ENCODE measurements at places on chromosomes 5 and 9.

GRCh38 chr5:172959824-172960799 lies 888 bp downstream of the RPL26L1 start:
- no peak for DNase-seq

DNA sequence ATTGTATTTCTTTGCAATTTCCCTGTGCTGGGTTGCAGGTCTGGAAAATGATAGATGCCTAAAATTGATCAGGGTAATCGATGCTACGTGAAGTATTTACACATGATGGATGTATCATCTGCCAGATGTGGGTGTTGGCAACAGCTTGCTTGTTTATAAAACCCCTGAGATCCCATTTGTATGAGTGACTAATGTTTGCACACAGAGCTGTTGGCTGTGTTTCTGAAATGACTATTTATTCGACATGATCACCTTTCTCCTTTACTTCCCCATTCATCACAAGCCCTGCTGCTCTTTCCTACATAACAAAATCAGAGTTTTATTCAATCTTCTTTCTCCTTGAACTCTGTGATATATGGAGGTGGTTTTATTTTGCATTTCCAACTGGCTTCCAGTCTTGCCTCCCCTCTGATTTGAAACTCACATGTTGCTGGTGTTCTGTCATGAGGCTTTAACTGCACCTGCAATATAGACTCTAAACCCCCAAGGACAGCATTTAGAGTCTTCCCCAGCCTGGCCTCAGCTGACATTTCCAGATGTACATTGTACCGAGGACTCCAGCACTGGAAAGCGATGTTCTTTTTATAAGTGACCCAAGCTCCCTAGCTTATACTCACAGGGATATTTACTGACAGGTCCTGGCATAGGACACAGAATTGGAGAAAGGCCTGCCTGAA lies 50.7 kb upstream of the SHB start:
- DNase-seq = no peak

DNA sequence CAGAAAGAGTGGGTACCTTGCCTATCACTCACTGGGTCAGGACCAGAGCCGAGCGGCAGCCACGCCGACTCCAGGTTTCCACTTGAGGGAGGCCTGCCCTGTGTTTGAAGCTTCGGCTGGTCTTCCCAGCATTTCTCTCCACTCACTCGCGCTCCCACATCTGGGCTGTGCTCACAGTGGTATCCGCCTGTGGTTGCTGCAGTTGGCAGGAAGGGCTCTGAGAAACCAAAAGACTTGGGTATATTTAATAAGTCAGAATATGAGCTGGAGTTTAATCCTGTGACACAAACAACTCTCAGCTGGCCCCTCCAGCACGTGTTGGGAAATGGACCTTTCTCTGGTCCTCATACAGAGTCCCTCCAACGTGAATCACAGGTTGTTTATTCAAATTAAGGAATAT lies 70.9 kb downstream of the SPRY4 start:
- DNase-seq = no peak

- DNase-seq = no peak
Measured at GRCh38 chr5:75948438-75948837, 134.7 kb upstream of the SV2C start.

DNA sequence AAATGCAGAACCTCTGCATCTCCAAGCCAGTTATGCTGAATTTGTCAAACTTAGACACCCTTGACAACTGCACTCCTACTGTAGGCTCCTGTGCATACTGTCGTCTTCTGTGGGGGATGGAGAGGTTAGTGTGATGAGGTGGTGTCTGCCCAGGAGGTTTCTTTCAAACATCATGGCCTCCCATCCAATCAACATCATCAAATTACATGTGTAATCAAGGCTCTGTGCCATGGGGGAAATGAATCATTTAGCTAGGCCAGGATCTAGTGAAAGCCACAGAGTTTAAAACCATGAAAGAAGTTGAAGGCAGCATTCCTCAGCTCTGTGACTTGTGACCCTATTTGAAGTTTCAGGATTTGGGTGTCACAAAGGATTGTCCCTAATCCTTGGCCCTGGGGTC lies 240.6 kb downstream of the MARCHF11 start:
- DNase-seq = no peak

GRCh38 chr5:74633695-74634094 lies 6.8 kb downstream of the ENC1 start:
- DNase-seq = no peak

DNA sequence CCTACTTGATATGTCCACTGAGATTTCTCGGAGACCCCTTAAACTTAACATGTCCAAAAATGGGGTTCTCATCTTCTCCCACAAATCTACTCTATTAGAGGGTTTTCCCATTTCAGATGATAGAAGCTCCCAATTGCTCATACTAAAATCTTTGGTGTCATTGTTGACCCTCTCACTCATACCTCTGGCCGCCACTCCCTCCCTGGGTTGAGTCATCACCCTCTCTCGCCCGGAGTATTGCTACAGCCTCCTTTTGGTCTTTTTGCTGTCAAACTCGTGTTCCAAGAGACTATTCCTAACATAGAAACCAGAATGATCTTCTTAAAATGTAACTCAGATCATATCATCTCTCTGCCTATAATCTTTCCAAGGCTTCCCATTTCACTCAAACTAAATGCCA lies 91.0 kb upstream of the GNAQ start:
- DNase-seq = no peak
